ENCODE measurements at places on chromosomes 1 and 21.

DNA sequence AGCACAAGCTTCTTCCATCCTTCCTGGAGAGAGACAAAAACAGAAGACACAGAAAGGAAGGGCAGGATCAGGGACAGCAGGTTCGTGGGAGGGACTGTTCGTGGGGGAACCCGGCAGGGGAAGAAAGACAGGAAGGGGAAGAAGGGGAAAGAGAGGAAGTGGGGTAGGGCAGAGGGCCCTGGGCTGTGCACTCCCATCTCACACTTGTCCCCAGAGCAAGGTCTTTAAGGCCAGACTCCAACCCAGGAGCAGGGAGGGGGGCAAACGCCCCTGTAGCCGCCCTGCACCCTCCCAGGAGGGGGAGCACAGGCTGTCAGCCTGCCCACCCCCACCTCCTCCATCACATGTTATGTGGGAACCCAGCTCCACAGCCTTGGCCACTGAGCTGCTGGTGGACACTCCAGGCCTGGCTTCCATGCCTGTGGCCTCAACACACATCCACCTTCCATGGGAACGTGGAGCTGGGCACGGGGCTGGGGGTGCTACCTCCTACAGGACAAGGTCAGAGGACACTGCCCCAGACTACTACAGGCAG is 9.3 kb downstream of the SLC19A1 start:
- DNase-seq: no peak

DNA sequence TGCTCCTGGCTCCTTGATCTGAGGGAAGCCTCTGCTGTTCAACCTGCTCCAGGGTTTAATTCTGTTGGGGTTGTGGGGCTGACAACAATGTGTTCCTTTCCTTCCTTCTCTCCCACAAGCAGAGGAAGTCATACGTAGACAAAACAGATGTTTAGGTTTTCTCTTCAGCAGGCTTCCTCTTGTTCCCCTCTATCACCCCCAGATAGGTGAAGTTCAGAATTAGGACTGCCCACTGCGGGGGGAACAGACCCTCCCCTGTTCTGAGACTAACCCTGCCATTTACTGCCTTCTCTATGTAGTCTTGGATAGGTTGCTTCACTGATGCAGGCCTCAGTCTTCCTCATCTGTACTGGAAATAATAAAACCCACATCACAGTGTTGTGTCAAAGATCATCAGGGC is 30.0 kb upstream of the NRDC start:
- DNase-seq: no peak

DNA sequence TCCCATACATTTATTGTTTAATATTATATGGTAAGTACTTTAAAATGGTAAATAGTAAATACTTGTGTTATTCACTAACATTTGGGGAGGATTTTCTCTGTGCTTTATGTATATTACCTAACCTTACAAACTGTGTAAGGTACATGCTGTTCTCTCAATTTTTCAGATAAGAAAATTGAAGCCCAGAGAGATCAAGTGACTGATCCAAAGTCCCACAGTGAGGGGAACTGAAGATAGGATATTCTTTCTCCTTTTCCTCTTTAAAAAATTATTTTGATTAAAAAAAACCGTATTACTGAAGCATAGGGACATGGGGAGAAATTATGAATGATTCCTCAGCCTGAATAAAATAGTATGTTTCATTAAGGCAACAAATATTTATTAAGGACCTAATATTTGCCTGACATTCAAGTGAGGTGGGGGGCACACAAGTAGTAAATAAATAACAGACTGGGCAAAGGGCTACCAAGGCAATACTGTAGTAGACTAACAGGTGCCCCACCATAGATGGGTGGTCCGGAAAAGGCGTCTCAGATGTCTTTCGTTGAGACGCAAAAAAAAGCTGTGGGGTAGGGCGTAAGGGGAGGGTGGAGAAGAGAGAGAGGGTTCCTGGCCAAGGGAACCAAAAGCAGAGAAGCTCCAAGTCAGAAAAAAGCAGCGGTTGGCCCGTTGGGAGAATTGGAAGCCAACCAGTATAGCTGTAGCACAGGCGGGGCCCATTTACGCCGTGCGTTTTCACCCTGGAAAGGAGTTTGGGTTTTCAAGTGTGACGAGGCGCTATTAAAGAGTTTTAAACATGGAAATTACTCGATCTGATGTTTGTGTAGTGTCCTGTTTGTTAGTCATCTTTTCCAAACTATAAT is 944 bp upstream of the AGO3 start:
- peak; percentile 17 for DNase-seq

DNA sequence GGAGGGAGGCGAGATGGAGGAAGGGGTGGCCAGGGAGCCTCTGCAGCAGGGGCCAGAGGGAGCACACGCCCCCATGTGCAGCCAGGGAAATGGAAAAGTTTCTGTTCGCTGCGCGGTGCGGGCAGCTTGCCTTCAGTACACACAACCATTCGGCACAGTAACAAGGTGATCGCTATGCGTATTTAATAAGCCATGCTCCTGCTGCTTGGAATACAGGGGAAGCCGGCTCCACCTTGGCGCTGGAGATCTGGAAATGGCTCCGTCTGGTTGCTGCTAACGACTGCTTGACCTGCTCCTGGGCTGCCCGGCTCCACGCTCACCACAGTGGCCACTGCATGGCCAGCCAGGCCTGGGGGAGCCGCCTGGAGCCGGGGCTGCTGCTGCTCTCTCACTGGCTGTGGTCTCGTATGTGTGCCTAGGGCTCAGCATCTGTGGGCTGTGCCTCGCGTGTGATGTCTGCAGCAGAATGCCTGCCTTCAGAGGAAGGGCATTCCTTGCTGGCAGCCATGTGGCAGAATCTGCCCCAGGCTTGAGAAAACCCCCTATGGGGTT is 86.4 kb upstream of the ACTL8 start:
- DNase-seq: no peak

- DNase-seq: peak; percentile 44
These were observed 21.8 kb downstream of the ATF3 start for GRCh38 chr1:212630158-212630900.

GRCh38 chr1:8572106-8572505 is 245.3 kb downstream of the RERE start:
- DNase-seq: no peak

DNA sequence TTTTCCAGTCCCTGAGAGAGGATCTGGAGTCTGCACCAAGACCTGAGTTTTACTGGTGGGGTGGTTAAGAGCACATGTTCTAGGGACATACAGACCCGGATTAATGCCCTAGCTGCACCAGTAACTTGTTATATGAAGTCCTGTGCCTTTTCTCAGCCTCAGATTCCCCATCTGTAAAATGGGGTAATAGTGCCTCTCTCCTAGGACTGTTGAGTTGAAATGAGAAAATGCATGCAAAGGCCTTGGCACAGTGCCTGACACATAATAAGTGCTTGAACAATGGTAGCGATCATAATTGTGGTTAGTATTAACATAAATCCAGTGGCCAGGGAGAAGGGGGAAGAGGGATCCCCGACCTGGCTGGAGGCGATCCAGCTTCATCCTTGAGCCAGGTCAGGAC is 12.3 kb downstream of the AHDC1 start:
- DNase-seq: no peak

DNA sequence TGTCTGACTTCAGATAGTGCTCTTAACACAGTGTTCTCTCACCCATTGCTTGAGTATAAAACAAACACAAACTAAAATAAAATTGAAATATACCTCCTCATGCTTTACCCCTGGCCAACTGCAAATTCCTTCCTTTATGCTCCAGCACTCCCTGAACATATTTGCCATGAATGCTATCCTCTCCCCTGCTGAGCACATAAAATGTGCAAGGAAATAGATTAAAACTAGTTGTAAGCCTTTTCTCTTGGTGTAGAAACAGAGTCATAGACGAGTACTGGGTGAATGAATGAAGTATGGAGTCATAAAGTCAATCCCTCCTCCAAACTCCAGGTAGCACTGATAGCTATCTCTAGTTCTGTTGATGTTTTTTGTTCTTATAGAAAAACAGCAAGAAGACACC is 2.6 kb downstream of the GPR161 start:
- no peak for DNase-seq

DNA sequence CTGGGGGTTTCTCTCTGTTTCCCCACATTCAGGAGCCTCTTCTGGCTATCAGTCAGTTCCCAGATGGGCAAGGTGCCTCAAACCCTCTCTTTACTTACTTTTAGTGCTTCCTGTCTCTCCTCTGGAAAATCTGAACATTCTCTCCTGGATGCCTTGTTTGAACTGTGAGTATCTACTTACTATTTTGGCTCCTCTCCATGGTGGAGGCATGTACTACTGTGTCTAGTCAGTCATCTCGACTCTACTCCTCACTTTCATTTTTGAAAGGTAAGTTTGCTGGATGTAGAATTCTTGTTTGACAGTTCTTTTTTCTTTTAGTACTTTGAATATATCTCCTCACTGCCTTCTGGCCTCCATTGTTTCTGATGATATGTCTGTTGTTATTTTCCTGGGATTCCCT is 70.9 kb upstream of the FAM78B start:
- no peak for DNase-seq

DNA sequence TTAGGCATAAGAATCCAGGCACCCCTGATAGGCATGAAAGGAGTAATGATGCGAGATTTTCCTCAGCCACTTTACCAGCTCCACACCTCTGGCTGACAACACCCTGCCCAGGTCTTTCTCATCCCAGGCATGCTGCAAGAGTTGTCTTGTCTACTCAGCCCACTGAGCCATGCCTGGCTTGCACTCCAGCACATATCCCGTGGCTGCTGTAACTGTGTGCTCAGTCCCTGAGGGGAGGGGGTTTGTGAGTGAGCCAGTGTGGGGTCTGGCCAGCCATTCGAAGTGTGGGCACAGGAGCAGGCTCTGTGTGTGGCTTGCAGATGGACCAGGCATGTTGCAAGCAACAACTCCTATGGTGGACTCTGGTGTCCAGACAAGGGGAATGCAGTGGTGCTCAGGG is 529.6 kb downstream of the ADGRL2 start:
- no peak for DNase-seq

DNA sequence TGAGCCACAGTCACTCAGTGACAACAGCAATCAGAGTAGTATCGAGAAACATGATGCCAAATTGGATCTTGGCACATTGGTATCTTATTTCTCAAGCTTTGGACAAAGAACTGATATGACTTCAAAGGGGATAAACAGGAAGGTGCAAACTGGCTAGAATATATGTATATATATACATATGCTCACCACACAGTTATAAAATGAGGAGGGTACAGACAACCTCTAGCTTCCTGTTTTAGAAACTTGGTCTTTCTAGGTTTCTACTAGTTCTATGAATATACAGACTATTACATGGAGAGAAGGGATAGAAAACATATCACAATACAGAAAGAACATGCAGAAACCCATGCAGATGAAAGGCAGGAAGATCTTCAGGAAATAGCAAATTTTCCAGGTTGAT is 292.1 kb upstream of the SNX7 start:
- no peak for DNase-seq

DNA sequence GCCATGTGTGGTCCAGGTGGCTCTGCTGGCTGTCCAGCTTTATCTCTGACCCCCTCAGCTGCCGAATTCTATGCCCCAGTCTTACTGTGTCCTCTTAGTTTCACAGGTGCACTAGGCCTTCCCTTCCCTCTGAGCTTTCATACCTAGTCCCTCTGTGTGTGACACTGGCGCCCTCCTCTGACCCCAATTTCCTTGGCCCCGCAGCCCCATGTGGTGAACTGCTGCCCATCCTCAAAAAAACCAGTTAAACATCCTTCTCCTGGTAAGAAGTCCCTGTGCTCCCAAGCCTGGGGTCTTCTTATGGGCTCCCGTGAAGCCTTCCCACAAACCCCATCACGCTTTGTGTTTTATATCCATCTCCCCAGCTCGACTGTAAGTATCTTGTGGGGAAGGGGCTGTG is 93.9 kb upstream of the TSPAN2 start:
- DNase-seq: no peak

DNA sequence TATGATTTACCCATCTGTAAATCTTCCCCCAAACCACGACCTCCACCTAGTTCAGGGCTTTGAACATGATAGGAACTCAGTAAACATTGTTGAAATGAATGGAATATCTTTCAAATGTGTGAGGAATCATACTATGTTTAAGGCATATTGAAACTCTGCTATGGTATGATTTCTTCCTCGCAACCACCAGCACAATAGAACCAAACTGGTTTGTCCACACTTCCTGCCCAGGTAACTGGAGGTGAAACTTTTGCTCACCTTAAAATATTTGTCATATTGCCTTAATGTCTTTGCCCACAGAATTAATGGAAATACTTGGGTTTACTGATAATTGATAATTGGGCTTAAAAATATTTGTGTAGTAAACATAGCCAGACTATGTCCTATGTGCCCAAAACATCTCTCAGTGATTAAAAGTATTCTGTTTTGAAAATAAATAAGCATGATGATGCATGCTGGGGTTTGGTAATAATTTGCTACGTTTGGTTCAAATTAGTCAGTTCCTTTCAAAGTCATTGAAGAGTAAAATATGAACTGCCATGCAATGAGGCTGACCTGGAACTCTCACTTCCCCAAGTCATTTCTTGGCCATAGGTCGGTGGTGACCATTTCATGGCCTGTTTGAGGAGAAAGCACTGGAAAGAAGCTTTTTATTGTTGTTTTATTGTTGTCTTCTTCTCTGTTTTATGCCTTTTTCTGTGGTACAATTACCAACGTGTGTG is 73.3 kb downstream of the TNFSF18 start:
- DNase-seq: no peak

- DNase-seq: no peak
These were observed 109.0 kb upstream of the ETV3 start for GRCh38 chr1:157247005-157247763.

DNA sequence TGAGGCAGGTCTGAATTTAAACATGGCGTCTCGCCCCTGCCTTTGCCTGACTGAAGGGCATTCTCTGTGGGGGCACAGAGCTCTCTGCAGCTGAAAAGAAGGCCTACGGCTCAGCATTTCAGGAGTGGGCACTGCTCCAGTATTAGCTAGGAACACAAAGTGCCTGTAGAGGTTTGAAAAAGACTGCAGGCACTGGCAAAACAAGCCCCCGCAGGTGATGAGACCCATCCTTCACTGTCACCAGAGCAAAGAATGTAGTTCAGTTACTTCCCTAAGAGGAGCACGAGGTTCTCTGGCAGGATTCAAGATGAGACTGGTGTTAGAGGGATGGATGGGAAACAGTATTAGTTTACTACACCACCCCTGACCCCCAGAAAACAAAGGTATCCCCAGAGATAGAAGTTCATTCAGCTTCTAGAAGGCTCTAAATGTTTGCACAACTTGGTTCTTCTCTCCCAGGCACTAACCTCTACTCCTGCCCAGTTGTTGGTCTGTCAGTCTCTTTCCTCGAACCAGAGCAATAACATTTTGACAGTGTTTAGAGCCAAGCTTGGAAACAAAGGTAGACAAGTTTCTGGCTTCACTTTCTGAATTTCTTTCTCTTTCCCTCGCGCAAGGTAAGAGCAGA is 101.9 kb upstream of the KCNE2 start:
- DNase-seq: no peak

DNA sequence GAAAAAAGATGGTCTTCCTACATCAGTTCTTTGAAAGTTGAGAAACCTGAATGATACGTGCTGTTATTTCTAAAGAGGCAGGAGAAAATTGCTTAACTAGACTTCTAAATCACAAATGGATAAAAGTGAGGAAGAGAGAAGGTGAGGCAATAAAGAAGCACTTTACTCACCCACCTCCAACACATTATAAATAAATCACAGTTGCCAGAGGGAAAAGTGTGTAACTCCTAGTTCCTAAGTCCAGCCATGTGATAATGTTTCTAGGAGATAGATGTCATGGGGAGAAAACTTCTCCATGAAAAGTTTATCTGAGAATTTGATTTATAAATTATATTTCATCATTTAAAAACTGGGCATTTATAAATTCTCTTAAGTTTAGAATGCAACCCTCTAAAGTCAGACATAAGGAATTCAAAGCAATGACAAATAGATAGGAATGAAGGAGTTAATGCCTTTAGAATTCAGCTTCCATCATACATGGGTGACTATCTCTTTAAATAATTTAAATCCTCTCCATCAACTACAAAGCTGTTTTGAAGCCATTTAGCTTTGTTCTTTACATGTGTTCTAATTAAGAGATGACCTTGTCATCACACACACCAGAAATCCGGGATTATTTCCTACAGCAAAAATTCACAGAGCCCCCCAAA is 60.0 kb downstream of the NRIP1 start:
- no peak for DNase-seq

Measured in stimulated activated CD4-positive, alpha-beta T cell treated with anti-CD3 and anti-CD28 coated beads, Interleukin-1b, Interleukin-23, amount 100 ng/mL, for 4 hours (primary cell).